ENCODE measurements at places on chromosomes 1 and 21. TPM values are rescaled to one million over a fixed set of nuclear protein-coding genes. Genes with fewer than 3 reads are reported as not detected.

GRCh38 chr1:246106342-246106763 is 400.7 kb downstream of the SMYD3 start:
- no peak for DNase-seq

GRCh38 chr1:154784416-154784815 is 85.7 kb downstream of the KCNN3 start:
- no peak for DNase-seq

DNA sequence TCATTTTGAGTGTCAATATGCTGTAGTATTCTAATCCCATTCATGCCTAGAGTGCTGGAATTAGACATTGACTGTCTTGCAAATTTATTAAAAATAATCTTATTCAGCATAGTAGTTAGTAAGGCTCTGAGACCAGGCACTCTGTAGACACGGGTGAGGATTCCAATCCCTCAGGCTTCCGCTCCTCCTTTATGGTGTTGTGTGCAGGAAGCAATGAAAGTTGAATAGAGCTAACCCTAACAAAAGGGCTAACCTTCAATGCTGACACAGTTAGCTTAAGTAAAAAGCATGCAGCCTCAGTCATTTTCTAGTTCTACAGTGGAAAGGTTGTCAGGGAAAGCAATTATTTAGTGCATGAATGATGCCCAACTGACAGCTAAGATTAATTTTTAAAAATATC is 199.6 kb upstream of the SGIP1 start:
- no peak for DNase-seq

- DNase-seq = no peak
These were observed 192.3 kb upstream of the HMCN1 start for GRCh38 chr1:185541871-185542301.

EPHB2 gene
- 0.76 TPM for total RNA-seq
